ENCODE measurements at places on chromosomes 5 and 9. TPM values are rescaled to one million over a fixed set of nuclear protein-coding genes. Genes with fewer than 3 reads are reported as not detected.

GRCh38 chr5:53962306-53962705 is 348.1 kb downstream of the ARL15 start:
- no peak for DNase-seq

GRCh38 chr5:166594567-166594966 is 1696.9 kb upstream of the WWC1 start:
- no peak for DNase-seq

DNA sequence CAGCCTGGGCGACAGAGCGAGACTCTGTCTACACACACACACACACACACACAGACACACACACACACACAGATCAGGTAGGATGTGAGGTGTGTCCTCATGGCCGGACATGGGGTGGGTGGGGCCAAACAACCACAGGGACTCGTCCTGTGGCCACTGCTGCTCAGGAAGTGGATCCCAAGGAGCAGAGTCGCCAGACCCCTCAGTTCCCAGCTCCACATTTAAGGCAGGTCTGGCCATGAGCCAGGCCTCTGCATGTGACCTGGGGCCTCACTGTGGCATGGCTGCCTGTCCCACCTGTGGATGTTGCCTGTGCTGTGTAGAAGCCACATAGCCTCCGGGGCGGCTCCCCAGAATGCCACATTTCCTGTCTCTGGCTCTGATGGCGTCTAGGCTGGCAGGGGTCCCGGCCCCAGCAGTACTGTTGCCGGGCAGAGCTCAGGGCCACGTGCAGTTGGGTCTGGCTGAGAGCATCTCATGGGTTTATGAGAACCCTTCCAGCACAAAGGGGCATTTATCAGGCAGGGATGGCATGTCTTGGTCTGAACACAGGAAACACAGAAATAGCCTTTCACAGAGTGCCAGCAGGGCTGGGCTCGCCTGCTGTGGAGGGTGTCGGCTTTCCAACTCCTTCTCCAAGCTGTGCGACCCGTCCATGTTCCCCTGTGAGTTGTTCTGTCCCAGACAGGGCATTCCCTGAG is 9.9 kb upstream of the NINJ1 start:
- no peak for DNase-seq

DNA sequence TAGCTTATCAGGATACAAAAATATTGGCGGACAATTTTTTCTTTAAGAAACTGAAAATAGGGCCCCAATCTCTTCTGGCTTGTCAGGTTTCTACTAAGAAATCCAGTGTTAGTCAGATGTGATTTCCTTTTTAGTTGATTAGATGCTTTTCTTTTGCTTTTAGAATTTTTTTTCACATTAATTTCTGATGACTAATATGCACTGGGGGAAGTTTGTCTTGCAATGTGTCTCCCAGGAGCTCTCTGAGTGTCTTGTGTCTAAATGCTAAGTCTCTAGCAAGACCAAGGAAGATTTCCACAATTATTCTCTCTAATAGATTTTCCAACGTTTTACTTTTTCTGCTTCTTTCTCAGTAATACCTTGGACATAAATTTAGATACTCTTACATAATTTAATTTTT is 559.8 kb upstream of the TYRP1 start:
- DNase-seq, result no peak

GRCh38 chr5:51544031-51544785 is 161.0 kb downstream of the ISL1 start:
- no peak for DNase-seq

DNA sequence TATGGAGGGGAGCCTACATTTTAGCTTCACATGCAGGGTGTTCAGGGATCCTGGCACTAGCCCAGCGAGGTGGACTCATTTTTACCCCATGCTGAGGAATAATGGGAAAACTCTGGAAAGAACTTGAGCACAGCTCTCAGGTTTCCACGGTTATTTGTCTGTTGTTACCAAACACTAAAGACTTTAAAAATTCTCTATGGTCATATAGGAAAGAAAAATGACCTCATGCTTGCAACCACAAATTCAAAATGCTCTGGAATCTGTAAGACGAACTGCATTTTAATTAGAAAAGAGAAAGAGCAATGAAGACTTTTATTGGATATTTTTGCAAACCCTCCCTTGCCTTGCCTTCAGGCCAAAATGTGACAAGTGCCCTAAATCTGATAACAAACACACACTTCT is 606.9 kb downstream of the EBF1 start:
- DNase-seq, result no peak

- no peak for DNase-seq
Measured at GRCh38 chr5:124962735-124963134, 216.3 kb upstream of the ZNF608 start.

DNA sequence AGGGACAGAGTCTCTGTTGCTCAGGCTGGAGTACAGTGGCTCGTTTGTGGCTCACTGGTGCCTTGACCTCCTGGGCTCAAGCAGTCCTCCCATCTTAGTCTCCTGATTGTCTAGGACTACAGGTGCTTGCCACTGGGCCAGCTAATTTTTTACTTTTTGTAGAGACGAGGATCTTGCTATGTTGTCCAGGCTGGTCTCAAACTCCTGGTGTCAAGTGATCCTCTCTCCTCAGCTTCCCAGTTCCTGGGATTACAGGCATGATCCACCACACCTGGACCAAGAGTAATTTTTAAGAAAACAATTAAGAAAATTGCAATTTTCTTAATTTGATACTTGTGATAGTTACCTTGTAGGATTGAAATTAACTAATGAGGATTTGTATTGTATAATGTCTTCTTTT is 73.9 kb downstream of the GPBP1 start:
- no peak for DNase-seq

- no peak for DNase-seq
Measured at GRCh38 chr9:113741886-113742854, 133.9 kb upstream of the ZNF618 start.

DNA sequence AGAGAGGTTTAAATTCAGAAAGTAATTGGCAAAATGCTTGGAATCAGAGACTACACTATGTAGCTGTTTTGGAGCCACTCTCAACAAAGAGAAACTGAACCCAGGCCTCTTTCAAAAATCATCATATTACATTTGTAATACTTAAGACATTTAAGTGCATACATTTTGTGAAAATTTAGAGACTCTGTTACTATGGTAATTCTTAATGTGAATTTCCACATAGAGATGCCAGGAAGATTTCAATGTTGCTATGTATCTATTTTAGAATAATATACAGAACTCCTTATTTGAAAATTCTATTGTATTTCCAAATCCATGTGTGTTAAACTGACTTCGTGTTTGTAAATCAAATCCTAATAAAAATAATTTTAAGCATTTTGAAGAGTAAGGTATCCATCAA is 1260.9 kb upstream of the C9orf72 start:
- DNase-seq, result peak; percentile 16

DNA sequence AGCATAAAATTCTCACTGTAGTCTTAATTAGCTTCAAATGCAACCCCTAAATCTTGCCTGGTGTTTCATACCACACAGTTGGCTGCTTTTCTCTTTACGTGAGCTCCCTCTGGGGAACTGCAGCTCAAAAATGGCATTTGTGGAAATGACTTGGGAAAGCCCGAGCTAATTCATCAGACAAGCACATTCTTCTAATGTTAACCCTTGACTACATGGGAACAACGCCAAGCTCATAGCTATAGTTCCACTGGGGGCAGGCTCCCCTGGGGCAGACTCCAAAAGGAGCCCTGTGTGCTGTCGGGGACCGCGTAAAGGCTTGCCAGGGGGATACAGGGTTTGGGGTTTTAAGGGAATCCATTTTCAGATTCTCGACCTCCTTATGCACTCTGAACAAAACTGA is 301.4 kb upstream of the DAP start:
- DNase-seq, result no peak

- no peak for DNase-seq
Measured at GRCh38 chr5:145697251-145697990, 137.7 kb downstream of the PRELID2 start.

- DNase-seq, result no peak
Measured at GRCh38 chr9:35236692-35237091, 74.9 kb downstream of the UNC13B start.

GRCh38 chr5:113031557-113031956 is 55.0 kb downstream of the DCP2 start:
- DNase-seq, result no peak

DNA sequence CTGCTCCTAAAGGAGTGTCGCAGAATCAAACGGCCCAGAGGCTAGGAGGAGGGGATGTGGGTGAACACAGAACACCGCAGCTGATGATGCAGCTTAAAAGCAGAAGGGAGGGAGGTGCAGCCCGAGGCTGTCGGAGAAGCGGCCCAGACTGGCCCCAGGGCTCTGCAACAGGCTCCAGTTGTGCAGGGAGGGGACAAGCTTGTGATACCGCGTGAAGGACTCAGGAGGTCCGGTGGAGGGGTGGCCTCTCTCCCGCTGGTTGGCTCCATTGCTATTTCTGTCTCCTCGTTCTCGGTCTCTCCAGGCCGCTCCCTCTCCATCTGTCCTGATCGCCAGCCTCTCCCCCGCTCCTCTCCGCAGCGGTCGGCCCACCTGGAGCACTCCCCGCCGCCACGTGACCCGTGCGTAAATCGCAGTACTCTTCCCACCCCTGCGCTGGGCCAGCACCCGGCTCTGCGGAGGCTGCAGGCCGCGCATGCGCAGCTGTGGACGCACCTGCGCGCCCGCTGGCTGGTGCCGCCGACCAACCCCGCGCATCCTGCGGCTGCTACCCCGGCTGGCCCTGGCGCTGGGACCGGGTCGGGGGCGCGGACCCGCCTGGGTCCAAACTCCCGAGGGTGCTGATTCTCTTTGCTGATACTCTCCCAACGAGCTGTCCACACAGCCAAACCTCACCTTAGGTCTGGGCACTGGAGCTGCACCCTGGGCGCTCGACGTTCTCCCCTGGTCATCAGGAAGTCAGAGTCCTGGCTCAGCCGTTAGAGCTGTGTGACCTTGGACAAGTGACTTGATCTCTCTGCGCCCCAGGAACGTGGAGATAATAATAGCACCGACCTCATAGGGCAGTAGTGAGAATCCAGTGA is 3.7 kb upstream of the STXBP1 start:
- no peak for DNase-seq

The SCGB3A2 gene
- polyA plus RNA-seq, result not detected

The SAP30L gene
- 19.4 TPM for polyA plus RNA-seq

The ZBTB43 gene
- polyA plus RNA-seq, result 15.9 TPM

The ELAVL2 gene
- 1.3 TPM for polyA plus RNA-seq

The ZDHHC11B gene
- polyA plus RNA-seq, result 15.7 TPM

The CORO2A gene
- polyA plus RNA-seq, result 0.32 TPM

The DYNC2I2 gene
- polyA plus RNA-seq, result 42.1 TPM

The PCDHB6 gene
- 1.4 TPM for polyA plus RNA-seq

The NUTM2F gene
- not detected for polyA plus RNA-seq

The PGM5 gene
- 49.0 TPM for polyA plus RNA-seq
